CD4-positive, alpha-beta memory T cell (primary cell): ENCODE measurements at places on chromosomes 5 and 9. TPM values are rescaled to one million over a fixed set of nuclear protein-coding genes. Genes with fewer than 3 reads are reported as not detected.

DNA sequence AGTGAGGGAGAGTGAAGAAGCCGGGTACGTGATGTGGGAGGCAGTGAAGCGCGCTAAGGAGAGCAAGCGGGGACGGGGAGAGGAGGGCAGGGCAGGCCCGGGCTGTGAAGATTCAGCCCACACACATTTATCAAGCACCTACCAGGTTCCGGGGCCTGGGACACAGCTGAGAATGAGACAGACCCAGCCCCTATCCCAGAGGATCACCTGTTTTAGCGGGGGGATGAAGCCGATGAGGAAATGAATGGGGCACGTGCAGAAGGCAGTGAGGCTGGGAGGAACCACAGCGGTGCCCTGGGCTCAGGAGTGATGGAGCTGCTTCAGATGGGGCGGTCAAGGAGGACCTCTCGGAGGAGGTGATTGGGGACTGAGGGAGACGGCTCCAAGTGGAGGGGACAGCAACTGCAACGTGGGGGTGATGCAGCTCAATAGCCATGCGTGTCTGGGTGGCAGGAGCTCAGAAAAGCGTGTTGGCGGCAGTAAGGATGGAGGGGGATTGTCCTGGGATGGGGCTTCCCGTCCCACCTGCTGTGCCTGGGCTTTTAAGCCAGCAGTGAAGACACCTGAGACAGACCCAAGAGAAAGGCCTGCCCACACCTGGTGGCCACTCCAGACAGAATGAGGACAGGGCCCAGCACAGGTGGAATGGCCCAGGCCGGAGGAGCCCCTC lies 77.5 kb upstream of the UNC5A start:
- no peak overlapping the region for H3K4me3 ChIP-seq
- H3K27ac ChIP-seq, result no peak overlapping the region
- H3K4me1 ChIP-seq, result no peaks in the 10 kb centered on the region
- H3K36me3 ChIP-seq, result no peaks in the 10 kb centered on the region
- H3K27me3 ChIP-seq, result no peaks in the 10 kb centered on the region
- DNase-seq, result no peak

DNA sequence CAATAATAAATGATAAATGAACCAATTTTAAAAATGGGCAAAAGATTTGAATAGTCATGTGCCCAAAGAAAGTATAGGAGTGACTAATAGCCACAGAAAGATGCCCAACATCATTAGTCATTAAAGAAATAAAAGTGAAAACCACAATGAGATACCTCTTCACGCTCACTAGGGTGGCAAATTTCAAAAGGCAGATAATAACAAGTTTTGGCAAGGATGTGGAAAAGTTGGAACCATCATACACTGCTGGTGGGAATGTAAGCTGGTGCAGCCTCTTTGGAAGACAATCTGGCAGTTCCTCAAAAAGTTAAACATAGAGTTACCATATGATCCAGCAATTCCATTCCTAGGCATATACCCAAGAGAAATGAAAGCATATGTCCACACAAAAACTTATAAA lies 1819.8 kb downstream of the MAT2B start:
- H3K27ac ChIP-seq, result no peak overlapping the region
- no peaks in the 10 kb centered on the region for H3K4me1 ChIP-seq
- DNase-seq, result no peak
- H3K36me3 ChIP-seq, result no peaks in the 10 kb centered on the region
- H3K4me3 ChIP-seq, result no peak overlapping the region

SEMA4D gene
- polyA plus RNA-seq, result 166 TPM

GRCh38 chr9:13529321-13530104 lies 250.0 kb upstream of the MPDZ start:
- H3K4me3 ChIP-seq, result no peak overlapping the region
- H3K27me3 ChIP-seq, result no peaks in the 10 kb centered on the region
- DNase-seq, result no peak
- no peak overlapping the region for H3K27ac ChIP-seq

DNA sequence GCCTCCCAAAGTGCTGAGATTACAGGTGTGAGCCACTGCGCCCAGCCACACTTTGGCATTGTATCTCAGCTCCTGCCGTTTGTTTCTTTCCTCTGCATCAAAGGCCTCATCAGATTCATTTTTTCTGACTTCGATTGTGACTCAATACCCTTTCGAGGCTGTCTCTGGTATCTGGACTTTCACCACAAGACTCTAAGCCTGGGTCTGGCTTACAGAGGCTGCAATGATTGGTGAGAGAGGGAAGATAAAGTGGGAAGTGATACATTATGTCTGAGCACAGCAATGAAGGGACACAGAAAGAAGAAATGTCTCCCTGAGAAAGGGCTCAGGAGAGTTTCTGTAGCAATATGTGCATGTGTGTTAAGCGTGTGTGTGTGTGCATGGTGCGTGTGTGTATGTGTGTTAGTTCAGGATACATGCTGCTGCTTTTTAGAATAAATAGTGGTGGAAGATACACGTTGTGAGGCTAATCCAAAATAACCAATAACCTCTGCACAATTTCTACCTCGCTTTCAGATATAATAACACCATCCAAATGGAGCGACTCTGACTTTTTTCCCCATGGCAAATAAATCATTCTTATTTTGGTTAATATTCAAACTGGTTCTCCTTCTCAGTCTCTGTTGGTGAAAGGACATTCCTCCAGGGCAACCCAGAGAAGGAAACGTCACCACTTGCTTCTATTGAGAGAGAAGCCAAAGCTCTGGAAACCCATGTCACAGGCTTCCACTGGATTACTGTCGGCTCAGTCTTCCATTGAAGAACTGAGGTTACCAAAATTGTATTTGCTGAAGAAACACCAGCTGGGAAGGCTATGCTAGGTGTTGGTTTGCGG lies 8.1 kb upstream of the DAB2 start:
- no peaks in the 10 kb centered on the region for H3K27me3 ChIP-seq
- H3K27ac ChIP-seq, result no peak overlapping the region
- H3K36me3 ChIP-seq, result no peaks in the 10 kb centered on the region
- no peak overlapping the region for H3K4me3 ChIP-seq
- no peaks in the 10 kb centered on the region for H3K4me1 ChIP-seq

BTF3 gene
- 779 TPM for polyA plus RNA-seq

DNA sequence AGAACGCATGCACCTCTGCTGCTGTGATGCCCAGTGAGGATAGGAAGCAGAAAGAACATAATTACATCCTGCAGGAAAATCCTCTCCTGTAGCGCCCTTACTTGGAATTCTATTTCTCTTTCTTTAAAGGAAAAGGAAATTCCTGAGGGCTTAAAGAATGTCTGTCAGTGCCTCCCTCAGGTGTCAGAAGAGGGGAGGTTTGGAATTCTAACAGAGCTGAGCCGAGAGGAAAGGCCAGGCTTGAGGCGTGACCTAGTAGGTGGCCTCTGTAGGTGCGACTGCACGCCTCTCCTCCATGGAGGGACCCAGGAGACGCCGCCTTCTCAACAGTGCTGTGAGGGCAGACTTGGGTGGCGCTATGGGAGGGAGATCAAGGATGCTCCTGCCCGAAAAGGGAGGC lies 55.9 kb upstream of the ERCC6L2 start:
- no peak for DNase-seq
- no peaks in the 10 kb centered on the region for H3K4me1 ChIP-seq
- no peaks in the 10 kb centered on the region for H3K36me3 ChIP-seq

SAXO1 gene
- polyA plus RNA-seq, result 0.34 TPM

DNA sequence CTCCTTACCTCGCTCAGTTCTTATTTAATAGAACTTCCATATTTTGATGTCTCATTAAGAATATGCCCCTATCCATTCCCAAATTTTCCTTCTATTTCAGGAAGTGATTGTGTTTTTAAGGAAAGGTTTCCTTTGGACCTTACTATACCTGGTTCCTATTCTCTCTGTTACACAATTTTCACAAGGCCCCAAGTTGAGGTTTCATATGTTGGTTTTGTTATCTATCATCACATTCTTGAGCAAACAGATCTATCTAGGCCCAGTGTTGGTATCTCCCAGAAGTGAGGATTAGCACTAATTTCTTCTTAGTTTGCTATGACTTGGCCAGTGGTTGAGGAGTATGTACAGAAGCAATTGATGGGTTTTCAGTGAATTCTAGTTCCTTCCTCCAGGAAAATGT lies 41.5 kb downstream of the ALG2 start:
- H3K36me3 ChIP-seq, result no peaks in the 10 kb centered on the region
- H3K4me1 ChIP-seq, result peaks cover 6% of the 10 kb centered on the region

PCDHAC1 gene
- polyA plus RNA-seq, result not detected

DNA sequence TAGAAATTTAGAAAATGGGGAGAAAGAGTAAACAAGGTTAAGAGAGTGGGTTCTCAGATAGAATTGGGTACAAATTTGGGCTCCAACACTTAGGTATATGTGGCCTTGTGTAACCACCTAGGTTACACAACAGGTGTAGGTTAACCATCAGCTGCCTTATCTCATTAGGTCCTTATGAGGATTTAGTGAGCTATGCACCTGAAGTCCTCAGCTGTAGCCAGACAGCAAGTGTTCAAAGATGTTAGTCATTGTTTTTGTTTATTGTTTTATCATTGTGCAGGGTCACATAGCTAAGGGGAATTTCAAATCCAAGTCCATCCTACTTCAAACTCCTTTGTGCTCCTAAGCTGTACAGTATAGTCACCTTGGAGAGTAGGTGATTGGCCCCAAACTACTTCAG lies 970 bp upstream of the TRIM32 start:
- no peaks in the 10 kb centered on the region for H3K27me3 ChIP-seq
- peaks cover 47% of the 10 kb centered on the region for H3K4me1 ChIP-seq
- H3K36me3 ChIP-seq, result no peaks in the 10 kb centered on the region
- H3K4me3 ChIP-seq, result peak overlapping the region; percentile 73
- peak overlapping the region; percentile 52 for H3K27ac ChIP-seq

GRCh38 chr9:107243742-107244141 lies 39.3 kb upstream of the RAD23B start:
- H3K27me3 ChIP-seq, result no peaks in the 10 kb centered on the region
- H3K4me1 ChIP-seq, result peaks cover 9% of the 10 kb centered on the region
- H3K36me3 ChIP-seq, result no peaks in the 10 kb centered on the region
- DNase-seq, result no peak
- no peak overlapping the region for H3K27ac ChIP-seq

DNA sequence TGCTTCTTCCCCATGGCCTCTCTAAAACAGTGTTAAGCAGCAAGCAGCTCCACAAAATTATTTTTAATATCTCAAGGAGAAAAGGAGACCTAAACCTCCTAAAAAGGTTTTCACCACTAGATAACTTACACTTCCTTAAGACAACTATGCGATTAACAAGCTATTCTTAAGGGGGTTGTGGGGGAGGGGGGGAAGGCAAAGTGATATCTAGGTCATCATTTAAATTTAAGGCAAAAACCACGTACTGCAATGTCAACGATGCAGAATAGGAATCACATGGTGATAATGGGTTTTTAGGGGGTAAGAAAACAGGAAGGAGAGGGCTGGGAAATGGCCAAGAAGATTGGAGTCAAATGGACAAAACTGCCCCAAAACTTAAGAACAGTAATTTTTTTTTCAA lies 32.6 kb downstream of the CSNK1A1 start:
- H3K4me3 ChIP-seq, result no peak overlapping the region
- no peak overlapping the region for H3K27ac ChIP-seq
- peaks cover 31% of the 10 kb centered on the region for H3K36me3 ChIP-seq
- H3K4me1 ChIP-seq, result peaks cover 83% of the 10 kb centered on the region
- no peak for DNase-seq

ATP10B gene
- not detected for polyA plus RNA-seq

ECM2 gene
- polyA plus RNA-seq, result not detected

DNA sequence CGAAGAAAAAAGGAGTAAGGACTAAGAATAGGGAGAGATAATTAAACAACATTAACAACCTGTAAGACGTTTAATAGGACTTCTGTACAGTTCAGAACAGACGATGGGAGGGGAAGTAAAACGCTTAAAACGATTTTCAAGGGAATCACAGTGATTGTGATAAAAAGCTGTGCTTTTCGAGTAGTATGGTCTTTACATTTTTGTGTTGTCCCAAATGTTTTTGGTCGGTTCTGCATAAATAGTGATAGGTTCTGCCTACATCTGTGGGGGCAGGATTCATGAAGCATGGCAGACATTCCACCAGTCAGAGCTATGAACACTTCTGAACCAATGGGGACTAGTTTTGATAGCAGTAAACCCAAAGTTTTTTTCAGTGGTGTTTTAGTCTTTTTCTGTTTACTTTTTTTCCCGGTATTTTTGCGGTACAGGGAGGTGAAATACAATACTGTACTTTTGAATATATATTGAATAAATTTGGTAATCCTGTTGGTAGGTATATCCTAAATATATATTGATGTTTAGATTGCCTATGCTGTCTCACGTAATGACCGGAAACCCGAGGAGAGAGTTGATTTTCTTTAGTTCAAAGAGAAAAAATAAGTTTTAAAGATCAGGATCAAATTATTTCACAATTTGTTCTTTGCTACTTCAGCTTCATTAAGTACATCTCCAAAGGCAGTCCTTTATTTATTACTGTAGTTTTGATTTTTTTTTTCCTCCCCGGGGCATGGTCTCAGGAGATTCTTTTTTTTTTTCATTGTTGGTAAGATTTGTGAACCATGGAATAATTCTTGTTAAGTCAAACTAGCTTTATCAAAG lies 1.3 kb downstream of the ERBIN start:
- H3K36me3 ChIP-seq, result no peaks in the 10 kb centered on the region
- H3K27ac ChIP-seq, result peak overlapping the region; percentile 95
- H3K4me3 ChIP-seq, result peak overlapping the region; percentile 75
